ENCODE measurements at places on chromosomes 7 and 10.

DNA sequence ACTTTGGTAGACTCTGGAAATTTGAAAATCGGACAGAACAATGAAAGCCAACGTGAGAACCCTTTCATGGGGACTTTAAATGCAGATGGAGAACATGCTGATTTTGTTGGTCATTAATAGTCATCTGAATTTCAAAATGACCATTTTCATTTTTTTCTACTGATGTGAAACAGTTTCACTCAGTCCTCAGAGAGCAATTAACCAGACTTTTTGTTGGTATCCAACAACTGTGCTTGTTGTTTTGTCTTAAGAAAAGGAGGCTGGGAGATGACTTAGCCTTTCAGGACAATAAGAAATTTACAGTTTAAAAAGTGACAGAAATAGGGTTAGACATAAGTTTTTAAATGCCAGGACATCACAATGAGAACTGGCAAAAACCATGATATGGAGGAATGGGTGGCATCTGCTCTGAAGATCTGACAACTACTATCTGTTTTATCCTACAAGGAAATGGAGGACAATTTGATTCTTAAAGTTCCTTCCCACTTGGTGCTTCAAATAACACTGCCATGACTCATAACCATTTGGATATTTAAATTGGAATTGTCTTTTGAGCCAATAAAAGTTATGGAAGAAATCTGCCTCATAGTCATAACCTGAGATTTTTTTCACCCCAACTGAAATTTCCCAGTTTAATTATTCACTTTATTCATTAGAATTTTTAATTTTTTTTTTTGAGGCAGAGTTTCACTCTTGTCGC lies 87.2 kb upstream of the HPS1 start:
- DNase-seq = no peak

- DNase-seq = no peak
These were observed 17.0 kb downstream of the DNAJB12 start for GRCh38 chr10:72337722-72338121.

GRCh38 chr10:58266003-58266825 lies 1.5 kb downstream of the IPMK start:
- DNase-seq = no peak

GRCh38 chr10:4099202-4099601 lies 314.2 kb upstream of the KLF6 start:
- no peak for DNase-seq

DNA sequence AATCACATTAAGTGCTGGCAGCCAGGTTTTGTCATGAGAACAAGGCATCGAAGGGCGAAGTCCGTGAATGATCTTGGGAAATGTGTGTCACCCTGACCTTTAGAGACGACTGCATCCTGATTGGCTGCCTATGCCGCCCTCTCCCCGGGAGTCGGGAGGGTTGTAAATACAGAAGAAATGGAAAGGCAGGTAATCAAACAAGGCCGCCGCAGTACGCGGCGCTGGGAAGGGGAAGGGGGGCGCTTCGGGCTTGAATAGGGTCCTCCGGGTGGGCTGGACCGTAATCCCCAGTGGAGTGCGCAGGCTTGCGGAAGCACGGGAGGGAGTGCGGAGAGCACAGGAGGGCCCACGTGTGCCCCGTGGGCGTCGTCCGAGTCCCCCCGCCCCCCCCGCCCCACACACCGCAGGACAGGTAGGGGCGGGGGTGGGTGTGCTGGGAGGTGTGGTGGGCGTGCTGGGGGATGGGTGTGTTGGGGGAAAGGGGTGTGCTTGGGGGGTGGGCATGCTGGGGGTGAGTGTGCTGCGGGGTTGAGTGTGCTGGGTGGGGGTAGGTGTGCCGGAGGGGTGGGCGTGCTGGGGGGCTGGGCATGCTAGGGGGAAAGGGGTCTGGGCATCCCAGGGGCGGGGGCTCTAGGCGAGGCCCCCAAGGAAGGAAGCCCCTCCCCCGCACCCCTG lies 169.4 kb downstream of the ARHGAP12 start:
- peak; percentile 20 for DNase-seq

DNA sequence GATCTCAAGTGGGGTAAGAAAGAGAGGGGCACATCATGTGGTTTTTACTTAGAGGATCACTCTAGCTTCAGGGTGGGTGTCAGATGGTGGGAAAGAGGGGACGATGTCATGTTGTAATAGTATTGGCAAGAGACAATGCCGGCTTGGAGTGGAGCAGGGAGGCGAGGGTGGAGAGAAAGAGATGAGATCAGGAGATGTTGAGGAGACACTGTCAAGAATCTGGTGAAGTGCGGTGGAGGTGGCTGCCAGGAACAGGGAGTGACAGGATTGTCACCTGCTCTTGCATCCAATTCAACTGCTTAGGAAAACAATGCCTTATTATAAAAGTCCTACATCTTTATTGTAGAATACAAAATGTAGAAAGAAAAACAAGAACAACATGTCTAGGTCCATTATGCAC lies 63.0 kb upstream of the MKI67 start:
- DNase-seq = no peak

- no peak for DNase-seq
These were observed 20.0 kb downstream of the MYO1G start for GRCh38 chr7:44958645-44959344.

GRCh38 chr10:3570131-3570729 lies 214.8 kb downstream of the KLF6 start:
- no peak for DNase-seq

DNA sequence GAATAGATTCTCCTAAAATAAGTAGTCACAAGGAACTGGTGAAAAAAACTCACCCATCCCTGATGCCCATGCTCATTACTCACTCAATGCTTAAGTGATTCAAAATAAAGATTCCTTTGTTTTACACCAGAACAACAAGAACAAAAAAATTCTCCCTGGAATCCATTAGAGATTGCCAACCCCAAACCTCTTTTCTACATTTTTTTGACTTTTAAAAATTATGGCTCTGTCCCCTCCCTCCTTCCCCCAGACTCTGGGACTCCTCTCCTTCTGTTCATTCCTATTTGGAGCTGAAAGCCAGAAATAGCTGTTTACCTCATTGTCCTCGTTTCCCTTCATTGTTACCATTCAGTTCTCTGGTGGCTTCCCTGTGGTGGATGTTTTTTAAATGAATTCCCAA lies 63.2 kb upstream of the FHIP2A start:
- no peak for DNase-seq

DNA sequence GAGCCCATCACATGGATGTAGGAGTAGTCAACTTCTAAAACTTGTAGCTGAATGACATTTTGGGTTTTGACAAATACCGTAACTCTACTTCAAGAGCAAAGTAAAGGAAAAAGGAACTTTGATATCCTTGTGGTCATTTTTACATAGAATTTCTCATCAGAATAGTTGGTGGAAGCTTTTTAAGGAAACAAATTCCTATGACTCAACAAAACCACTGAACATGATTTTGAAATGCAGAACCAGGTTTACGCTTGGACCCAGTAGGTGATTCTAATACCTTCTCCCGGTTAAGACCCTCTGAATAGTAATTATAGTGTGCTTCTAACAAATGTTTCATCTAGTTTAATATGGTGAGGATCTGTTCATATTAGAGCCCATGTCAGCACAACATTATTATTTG lies 307.8 kb downstream of the GPR37 start:
- DNase-seq = no peak

DNA sequence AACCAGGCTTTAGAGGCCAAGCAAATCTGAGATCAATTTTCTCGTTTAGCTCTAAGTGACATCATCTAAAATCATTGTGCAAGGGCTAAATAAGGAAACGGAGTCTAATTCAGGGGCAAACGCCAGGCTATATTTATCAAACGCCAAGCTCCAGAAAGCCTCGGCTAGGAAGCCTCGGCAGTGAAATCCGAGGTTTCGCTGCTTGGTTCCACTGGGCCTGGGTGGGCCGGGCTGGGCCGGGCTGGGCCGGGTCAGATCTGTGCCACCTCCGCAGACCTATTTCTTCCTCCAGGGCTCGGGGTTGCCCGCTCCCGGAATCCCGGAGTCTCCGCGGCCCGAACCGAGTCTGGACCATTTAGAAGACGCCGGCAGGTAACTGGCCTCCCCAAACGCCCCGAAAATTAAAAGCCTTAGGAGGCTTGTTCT lies 459 bp upstream of the FEZF1 start:
- DNase-seq = no peak

- no peak for DNase-seq
These were observed 11.0 kb downstream of the HECW1 start for GRCh38 chr7:43123457-43123856.

DNA sequence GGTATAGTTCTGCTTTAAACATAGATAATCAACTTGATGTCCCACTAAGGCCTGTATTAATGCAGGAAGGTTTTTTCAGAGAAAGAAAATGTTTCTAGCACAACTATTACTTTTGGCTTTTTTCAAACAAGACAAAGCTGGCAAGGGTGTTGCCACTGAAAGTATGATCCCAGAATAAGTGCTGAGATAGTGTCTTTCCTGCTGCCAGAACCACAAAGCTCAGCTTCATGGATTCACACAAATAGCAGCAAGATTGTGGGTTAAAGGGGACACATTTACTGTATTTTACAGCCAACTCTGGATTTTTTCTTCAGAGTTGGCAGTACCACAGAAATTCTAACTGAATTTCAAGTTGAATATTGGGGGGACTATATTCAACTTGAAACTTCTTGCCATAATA lies 4.3 kb downstream of the NCOA4 start:
- DNase-seq = no peak

GRCh38 chr10:124738441-124738840 lies 5.7 kb downstream of the FAM53B start:
- DNase-seq = no peak

- DNase-seq = no peak
These were observed 223.7 kb upstream of the HABP2 start for GRCh38 chr10:113329121-113329596.

- no peak for DNase-seq
These were observed 33.9 kb upstream of the TSPAN13 start for GRCh38 chr7:16719699-16720098.

GRCh38 chr7:90671571-90671970 lies 75.5 kb downstream of the CDK14 start:
- DNase-seq = no peak

- no peak for DNase-seq
These were observed 148.8 kb upstream of the ZMIZ1 start for GRCh38 chr10:78920011-78920410.

- no peak for DNase-seq
These were observed 25.9 kb upstream of the HERPUD2 start for GRCh38 chr7:35720849-35721248.

- DNase-seq = no peak
These were observed 117.5 kb downstream of the SH3PXD2A start for GRCh38 chr10:103737735-103738367.

GRCh38 chr10:107091126-107091525 lies 73.4 kb downstream of the SORCS1 start:
- DNase-seq = no peak

- DNase-seq = no peak
These were observed 4.5 kb downstream of the ZPBP start for GRCh38 chr7:50088463-50089129.

DNA sequence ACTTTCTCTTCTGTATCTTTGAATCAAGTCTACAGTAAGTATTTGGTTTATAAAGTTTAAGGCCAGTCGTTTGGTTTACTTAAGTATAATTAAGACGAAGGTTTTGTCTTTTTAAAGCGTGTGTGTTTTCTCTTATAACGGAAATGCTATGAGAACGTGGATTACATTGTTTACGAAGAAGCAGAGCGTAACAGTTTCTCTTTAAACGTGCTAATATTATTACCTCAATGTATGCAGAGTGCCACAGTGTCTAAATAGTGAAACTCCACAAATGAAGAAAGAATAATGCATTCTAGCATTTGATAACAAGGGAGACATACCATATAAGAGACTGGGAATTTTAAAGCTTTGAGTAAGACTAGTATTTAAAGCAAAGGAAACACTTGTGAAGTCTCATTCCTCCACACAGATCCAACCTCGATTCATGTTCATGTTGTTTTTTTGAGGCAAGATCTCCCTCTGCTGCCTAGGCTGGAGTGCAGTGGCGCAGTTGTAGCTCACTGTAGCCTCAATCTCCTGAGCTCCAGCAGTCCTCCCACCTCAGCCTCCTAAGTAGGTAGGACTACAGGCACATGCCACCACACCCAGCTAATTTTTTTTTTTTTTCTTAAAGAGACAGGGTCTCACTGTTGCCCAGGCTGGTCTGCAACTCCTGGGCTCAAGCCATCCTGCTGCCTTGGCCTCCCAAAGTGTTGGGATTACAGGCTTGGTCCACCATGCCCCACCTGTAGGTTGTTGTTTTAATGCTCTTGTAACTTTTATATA lies 75.1 kb downstream of the ANKRD61 start:
- DNase-seq = no peak

DNA sequence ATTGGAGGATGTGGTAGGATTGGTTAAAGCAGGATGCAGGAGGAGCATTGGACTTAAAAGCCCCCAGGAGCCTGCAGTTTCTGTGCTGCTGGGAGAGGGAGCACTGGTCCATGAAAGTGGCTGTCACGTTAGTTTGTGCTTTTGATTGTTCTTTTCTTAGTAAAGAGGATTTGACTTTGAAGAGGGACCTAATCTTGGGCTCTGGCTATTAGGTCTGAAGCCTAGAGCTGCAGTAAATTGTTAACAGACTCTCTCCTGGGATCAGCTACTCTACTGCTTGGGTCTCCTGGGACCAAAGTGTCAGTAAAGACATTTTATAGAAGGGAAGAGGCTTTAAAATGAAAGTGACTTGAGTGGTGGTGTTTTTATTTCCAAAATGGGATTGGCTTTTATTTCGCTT lies 3.7 kb downstream of the ZFYVE27 start:
- no peak for DNase-seq

- DNase-seq = no peak
These were observed 8.7 kb downstream of the SLC18A2 start for GRCh38 chr10:117249493-117250093.

GRCh38 chr7:152177681-152178404 lies 152.4 kb downstream of the GALNT11 start:
- no peak for DNase-seq

DNA sequence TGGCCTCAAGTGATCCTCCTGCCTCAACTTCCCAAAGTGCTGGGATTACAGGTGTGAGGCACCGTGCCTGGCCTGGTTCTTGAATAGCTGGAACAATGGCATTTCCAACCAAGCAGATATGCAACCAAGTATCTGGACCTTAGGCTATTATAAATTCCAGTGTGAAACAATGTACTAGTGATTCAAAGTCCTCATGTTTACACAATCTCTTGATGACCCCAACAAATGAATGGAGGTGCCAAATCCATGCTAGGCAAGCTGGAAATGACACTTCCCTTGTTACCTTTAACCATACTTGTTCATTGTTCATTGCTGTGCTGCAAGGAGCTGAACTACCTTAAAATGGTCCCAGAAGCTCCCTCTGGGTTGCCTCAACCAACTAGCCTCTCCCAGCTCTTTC lies 282.2 kb upstream of the KLF14 start:
- no peak for DNase-seq

DNA sequence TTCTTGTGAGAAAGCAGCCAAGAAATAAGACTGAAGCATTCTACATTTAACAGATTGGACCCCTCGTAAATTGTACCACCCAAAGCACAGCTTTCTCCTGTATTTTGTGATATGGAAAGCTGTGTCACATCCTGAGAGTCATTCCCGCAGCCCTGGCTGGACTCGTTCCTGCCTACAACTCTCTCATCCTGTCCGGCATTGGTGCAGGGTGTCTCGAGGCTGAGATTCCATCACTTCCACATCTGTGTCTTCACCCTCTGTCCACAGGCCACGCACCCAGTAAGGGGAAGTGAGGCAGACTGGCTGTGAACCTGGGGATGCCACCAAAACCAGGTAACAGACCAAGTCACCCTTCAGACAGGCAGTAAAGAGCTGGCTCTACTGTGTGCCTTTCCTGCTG lies 146.2 kb upstream of the KLF6 start:
- DNase-seq = no peak

GRCh38 chr10:83677795-83678194 lies 461.5 kb upstream of the GHITM start:
- no peak for DNase-seq

- DNase-seq = no peak
These were observed 103.1 kb upstream of the CABCOCO1 start for GRCh38 chr10:61559615-61560014.

- DNase-seq = no peak
These were observed 116.2 kb downstream of the GRID1 start for GRCh38 chr10:86250399-86250798.

Measured in stimulated activated CD8-positive, alpha-beta memory T cell treated with anti-CD3 and anti-CD28 coated beads, Interleukin-7, amount 100 ng/mL, for 1 hour (primary cell).